ENCODE measurements at places on chromosomes 3 and 15.

GRCh38 chr3:150699068-150699639 is 4.6 kb downstream of the ERICH6 start:
- peak; percentile 29 for DNase-seq

GRCh38 chr3:128508852-128509251 is 15.9 kb upstream of the GATA2 start:
- no peak for DNase-seq

GRCh38 chr3:88626456-88627120 is 476.8 kb downstream of the C3orf38 start:
- DNase-seq = no peak

DNA sequence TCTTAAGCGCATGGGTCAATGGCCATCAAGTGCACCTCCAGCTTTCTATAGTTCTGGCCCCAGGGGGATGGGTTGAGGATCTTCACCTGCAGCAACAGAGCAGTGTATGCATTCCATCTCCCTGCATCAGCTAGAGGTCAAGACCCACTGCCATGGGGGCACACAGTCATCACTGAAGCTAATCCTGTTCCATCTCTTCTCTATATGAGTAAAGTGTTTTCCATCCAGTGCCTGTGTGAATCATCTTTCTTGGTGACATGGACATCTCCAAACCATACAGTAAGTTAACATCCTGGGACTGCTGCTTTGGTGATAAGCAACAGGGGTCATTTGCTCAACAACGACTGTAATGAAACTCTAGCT is 4.4 kb upstream of the ENTPD3 start:
- no peak for DNase-seq

DNA sequence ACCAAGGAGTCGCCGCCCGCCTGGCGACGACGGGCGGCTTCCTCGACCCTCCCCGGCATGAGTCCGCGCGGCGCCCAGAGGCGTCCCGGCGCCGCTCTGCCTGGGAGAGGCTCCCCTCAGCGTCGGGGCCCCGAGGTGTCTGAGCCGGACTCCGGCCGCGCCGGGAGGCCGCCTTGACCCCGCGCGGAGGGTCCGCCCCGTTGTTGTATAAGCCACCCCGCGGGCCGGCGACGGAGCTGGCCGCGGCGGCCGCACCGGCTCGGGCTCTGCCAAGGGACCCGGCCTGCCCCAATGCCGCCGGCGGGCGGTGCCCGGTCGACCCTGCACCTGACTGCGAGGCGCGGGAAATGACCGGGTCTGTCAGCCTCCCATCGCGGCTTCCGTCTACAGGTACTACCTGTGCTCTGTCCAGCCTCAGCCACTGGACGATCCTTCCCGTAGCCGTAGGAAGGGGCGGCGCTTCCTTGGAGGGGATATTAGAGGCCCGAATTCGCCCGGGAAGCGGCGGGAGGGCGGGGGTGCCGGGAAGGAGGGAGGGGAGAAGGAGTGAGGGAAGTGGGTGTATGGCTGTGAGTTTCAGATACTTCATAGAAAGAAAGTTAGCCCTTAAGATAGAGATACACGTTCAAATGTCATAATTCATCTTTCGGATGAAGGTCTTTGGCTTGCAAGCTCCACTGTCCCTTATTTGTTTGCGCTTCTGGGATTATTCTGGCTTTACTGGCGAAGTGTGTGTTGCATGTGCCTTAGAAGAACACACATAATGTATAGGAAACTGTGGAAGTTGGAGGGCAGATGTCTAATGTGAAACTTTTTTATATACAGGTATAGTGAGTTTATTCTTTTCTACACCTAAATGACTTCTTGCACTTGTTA is 620 bp downstream of the ABHD5 start:
- peak; percentile 74 for DNase-seq

DNA sequence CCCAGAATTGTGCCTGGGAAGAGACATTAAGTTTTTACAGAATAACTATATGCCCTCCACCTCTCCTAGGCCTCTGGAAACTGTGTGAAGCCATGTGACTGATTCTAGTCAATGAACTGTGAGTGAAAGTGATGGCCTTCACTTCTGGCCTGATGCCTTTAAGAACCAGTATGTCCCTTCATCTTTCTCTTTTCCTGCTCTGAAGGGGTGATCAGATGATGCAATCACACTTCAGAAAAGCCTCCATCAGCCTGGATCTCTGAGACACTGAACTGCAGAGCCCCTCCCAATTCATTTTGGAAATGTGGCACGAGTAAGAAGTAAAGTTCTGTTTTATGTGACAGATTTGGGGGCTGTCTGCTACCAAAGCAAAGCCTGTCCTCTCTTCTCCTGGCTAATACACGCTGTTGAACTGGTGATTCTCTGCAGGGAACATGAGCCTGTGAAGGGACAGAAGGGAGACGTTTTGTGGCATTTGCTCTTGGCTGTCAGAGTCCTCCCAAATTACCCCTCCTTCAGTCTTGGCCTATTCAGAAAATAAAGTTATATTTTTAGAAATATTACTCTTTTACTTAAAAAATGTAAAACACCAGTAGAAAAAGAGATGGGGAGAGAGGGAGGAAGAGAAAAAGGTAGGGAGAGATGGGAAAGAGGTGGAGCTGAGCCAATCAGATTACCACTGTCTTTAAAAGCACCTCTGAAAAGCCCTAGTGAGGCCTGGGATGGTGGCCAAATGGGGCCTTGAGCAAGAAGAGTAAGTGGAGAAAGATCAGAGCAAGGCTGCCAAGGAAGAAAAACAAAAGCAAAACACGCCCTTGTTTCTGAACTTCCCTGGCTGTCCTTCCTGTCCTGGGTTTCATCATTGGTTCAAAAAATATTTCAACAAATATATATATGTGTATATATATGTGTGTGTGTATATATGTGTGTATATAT is 40.9 kb upstream of the RYK start:
- peak; percentile 15 for DNase-seq

DNA sequence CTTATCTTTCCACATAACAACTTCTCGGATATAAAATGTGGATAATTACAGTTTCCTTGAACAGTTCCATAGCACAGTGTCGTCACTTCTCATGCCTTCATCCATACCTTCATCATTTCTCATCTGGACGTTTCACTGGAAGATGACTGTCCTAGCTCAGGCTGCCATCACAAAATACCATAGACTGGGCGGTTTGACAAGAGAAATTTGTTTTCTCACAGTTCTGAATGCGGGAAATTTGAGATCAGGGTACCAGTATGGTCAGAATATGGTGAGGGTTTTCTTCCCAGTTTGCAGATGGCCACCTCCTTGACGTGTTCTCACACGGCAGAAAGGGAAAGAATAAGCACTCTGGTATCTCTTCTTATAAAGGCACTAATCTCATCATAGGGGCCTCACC is 42.8 kb downstream of the TMEM108 start:
- DNase-seq = no peak

DNA sequence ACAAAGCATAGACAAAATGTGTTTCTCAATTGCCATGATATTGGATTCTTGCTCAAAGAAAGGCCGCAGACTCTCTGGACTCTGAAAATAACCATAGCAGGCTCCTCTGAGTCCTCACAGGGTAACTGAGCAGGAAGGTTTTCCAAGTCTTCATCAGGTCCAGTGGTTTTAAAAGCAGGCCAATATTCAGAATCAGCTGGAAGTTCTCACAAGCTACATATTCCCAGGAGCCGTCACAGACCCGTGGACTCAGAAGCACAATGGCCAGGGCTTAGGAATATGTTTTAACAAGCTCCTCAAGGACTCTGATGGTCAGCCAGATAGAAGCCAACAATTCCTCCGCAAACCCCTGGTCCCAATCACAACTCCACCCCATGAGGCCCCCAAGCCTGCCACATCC is 256.1 kb upstream of the ADAMTS9 start:
- no peak for DNase-seq

- no peak for DNase-seq
Observed at GRCh38 chr15:66595931-66596545, 30.2 kb upstream of the LCTL start.

DNA sequence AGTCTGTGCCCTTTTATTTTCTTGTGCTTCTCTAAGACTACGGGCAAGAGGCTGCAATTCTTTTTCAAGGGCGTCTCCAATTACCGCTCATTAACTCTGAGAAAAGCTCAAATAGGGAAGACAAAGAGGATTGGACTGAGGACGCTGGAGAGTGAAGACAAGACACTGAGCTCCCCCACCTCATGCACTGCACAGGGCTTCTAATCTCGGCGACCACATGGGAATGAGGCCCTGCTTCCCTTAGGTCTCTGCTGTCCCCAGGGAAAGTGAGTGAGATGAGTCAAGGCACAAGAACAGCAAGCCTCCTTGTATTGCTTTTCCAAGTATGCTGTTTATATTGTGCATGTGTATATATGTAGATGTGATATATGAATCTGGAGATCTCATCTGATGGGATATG is 392.2 kb upstream of the CFAP20DC start:
- no peak for DNase-seq

- DNase-seq = no peak
Observed at GRCh38 chr3:32501783-32502117, 902 bp downstream of the CMTM6 start.

DNA sequence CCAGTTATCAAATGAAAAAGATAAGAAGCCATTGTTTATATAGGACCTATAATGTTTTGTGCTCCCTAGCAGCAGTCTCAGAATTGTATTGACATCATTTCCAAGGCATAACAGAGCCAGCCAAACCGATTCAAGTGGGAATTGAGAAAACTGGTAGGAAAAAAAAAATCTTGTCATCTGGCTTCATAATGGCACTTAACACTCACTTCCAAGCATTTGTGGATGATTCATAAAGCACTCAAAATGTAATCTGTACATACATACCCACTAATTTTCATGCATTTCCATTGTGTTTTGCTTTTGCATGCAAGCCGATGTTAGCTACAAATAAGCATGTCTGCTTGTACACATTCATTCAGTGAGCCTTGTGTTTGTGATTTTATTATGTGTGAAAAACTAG is 18.6 kb upstream of the TRPC1 start:
- DNase-seq = no peak

DNA sequence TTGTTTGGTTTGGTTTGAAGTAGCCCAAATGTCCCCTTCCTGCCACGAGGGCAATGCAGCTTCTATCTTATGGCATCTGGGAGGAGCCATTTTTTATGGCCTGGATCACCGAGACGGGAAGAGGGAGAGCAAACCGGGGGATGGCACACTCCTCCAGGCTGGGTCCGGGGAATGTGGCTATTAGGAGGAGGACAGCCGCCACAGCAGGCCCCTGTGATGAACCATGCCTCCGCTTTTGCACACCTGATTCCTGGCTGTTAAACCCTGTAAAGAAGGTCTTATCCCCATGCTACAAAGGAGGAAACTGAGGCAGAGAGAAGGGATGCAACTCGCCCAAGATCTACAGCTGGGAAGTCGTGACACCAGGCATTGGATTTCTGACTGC is 157.6 kb downstream of the OR4M2 start:
- no peak for DNase-seq

DNA sequence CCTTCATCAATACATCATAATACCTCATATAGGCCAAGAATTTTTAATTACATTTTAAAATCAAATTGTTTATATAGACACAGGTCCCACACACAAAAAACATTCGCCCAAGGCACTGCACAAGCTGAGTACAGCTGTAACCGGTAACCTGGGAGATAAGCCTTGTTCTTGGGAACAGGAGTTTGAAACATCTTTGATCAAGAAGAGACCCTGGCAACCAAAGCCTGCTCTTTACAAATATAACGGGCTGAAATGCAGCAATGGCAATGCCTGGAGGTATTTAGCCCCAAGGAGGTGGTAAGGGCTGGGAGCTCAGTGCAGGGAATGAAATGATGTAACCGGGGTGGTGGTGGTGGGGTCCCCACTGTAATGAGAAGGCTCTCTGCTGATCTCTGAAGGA is 7.2 kb upstream of the CORO2B start:
- DNase-seq = no peak

GRCh38 chr15:45527086-45527485 is 4.5 kb upstream of the SLC30A4 start:
- no peak for DNase-seq

GRCh38 chr3:10980312-10980711 is 12.2 kb upstream of the SLC6A1 start:
- no peak for DNase-seq

DNA sequence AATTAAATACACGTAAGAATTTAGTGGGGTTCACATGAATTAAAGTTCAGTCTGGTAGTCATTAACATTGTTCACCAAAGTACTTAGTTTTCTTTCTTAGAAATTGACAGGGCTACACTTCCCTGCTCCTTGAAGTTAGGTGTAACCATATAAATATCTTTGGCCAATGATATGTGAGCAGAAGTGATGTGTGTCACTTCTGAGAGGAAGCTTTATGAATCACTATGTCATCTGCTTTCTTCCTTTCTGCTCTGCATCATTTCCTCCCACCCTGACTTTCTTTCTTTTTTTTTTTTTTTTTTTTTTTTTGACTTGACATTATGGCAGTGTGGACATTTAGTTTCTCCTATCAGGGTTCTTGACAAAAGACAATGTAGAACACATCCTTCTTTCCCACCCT is 156.2 kb upstream of the COL8A1 start:
- no peak for DNase-seq

- no peak for DNase-seq
Observed at GRCh38 chr3:113585720-113586119, 53.4 kb downstream of the SIDT1 start.

DNA sequence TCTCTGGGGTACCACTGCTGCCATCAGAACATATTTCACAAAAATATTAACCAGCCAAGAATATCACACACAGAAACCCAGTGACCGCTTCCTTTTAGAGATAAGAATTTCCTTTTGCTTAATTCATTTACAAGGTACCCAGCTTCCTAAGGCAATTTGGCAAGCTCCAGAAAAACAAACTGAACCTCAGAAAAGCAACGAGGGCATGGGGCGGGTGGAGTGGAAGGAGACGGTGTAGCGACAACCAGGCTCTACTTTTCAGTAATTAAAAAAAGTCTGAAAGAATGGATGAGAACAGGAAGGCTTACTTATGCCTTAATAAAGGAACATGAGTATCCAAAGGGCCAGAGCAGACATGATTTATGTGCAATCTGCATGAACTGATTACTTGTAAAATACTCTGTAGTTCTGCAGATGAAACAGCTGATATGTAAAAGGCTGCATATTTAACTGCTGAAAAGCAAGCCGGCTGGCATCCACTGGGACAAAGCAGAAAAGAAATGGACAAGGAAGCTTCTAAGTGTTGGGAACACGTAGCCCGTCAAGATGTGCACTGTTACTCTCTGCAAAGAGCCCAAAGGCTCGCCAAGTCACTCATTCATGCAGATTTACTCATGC is 18.6 kb downstream of the RFTN1 start:
- DNase-seq = no peak

GRCh38 chr15:63382966-63383710 is 1.5 kb upstream of the CA12 start:
- no peak for DNase-seq

DNA sequence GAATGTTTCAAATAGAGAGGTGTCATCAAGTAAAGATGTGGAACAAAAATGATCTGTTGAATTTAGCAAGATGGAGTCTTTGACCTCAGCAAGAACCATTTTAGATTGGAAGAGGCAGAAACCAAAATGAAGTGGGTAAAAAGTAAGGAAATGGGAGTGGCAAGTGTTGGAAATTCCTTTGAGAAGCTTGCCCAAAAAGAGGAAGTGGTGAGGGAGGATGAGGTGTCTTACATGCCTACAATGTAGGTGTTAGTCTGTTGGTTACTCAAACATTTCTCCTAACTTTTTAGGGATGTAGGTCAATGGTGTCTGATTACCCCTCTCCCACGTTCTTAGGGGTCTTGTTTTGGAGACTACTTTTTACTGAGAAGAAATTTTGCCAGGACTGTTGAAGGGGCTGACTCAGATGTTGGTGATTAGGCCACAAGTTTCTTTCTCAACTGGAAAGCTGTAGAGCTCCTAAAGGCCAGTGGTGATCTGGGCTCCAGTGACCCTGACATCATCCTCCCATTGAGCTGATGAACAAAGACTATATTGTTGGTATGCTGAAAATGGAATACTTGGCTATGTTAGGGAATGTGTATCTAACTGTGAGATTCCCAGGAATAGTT is 5.1 kb downstream of the PPP2R3A start:
- peak; percentile 22 for DNase-seq

- DNase-seq = no peak
Observed at GRCh38 chr3:126573492-126574117, 14.9 kb upstream of the C3orf22 start.

Measured in OCI-M1 (cell line).